Activated naive CD4-positive, alpha-beta T cell treated with anti-CD3 and anti-CD28 coated beads, Interleukin-2, amount 50 U/mL, for 16 hours (primary cell): ENCODE measurements at places on chromosomes 5 and 9.

GRCh38 chr5:32514806-32515205 is 70.3 kb upstream of the ZFR start:
- DNase-seq = no peak

- no peak for DNase-seq
Observed at GRCh38 chr5:169801324-169801777, 164.3 kb downstream of the DOCK2 start.

DNA sequence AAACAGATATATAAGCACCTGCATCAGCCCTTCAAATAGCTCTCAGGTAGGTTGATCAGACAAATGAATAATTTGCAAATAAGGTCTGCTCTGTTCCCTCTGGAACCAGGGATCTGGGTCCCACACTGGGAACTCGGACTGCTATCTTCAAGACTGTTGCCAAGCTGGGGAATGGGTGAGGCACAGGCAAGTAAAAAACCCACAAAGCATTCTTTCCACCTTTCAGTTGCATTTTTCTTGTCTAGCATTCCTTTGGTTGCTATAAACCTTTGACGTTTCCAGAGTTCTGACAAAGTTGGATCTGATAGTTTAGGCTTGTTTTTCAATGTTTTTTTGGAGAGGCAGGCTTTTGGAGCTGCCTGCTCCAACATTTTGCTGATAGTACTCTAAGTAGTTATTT is 20.1 kb downstream of the FBXL17 start:
- no peak for DNase-seq

GRCh38 chr9:123562844-123563346 is 206.9 kb downstream of the CRB2 start:
- DNase-seq = no peak

DNA sequence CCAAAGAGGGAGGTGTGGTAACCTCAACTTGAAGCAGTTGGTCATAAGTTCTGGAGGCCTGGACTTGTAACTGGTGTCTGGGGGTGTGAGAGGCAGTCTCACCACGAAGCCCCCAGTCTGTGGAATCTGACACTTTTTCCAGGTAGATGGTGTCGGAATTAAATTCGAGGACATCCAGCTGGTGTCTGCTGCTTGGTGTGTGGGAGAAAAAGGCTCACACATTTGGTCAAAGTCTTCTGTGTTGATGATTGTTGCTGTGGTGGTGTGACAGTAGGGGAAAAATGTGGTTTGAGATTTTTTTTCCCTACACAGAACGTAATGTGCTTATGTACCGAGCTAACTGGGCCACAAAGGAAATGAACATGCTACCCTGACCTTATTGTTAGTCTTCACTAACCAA is 251.9 kb downstream of the MAT2B start:
- no peak for DNase-seq

GRCh38 chr9:96376891-96377874 is 6.3 kb downstream of the SLC35D2 start:
- DNase-seq = no peak

- no peak for DNase-seq
Observed at GRCh38 chr5:168353216-168353957, 61.9 kb downstream of the WWC1 start.

DNA sequence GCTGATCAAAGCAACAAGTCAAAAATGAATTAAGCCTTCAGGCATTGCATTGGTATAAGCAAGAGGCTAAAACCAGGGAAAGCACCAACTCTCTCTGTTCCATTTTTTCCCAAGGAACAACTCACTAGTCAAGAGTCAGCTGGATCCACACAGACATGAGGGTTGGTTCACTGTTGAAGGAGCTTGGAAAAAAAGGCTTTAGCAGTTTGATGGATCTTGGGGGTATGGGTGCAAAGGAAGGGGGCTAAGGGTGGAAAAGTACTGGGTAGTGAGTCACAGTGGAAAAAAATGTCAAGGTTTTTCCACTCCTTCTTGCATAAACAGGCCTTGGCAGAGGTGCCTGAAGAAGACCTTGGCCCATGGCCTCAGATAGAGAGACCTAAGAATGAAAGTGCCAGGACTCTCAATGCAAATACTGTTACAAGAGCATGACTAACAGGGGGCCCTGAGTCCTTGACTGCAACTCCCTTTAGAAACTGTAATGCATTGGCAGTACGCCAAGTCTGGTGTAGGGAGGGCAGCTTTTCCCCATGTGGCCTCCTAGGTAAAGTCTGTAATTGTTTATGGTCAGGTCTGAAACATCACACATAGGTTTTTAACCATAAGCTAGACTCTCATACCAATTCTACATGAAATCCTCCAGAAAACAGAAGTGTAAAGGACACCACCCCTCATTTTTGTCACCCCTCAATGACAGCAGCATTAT is 23.7 kb downstream of the ACTL7A start:
- DNase-seq = peak; percentile 54

DNA sequence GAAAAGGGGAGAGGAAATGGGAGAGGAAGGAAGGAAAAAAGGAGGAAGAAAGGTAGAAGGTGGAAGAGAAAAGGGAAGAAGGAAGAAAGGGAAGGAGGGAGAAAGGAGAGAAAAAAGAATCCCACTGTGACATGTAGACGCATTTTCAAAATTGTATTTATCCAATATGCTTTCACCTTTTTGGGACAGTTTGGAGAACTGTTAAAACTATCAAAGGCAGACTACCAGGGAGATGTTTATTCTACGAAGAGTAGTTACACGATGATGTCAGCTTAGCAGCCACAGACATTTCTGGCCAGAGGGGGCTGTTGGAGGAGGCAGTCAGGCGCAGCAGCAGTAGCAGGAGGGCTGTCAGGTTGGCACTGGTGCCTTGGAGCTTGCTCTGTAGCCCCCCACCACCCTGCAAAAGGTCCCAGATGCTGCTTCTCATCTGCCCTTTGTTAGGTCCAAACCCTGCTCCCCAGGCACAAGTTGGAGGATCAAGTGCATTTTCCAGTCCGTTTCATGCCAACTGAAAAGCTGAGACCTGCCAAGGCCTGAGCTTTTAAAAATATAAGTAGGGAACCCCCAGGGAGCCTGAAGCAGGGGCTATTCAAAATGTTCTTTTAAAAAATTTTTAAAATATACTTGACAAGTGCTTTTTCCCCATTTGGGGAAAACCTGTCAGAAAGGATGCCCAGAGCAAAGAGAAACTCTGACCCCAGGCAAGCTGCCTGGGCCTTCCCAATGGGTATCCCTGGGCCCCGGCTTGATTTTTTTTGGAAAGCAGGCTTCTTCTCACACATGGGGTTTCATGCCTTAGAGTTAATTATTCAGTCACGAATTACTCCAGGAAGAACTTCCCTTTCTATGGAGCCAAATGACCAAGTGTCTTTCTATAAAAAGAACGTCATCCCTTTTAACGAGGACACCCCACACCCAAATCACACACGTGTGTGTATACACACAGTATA is 203.3 kb downstream of the SLIT3 start:
- no peak for DNase-seq

GRCh38 chr5:66862020-66862419 is 265.8 kb downstream of the MAST4 start:
- DNase-seq = no peak

DNA sequence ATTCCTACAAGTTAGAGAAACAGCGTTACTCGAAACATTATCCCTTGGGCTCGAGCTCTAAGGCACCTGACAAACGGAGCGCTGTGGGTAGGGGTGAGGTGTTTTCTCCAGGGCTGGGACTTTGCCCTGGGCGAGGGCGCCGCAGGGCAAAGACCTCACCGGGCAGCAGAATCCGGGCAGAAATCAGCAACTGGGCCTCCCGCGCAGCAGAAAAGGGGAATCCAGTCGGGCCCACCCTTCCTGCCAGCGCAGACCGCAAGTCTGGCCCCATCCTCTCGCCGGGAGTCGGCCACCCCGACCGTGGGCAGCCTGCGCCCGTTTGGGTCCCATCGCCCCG is 430 bp upstream of the MSH3 start:
- no peak for DNase-seq

DNA sequence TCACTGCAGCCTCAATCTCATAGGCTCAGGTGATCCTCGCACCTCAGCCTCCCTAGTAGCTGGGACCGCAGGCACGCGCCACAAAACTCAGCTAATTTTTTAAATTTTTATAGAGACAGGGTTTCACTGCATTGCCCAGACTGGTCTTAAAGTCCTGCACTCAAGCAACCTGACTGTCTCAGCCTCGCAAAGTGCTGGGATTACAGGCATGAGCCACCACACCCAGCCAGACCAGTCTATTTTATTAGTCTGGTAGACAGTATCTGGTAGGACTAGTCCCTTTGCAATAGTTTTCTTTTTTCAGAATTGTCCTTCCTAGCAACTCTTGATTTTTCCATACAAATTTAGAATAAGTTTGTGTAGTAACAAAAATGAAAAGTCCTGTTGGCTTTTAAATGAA is 14.1 kb upstream of the GPR150 start:
- no peak for DNase-seq

- DNase-seq = no peak
Observed at GRCh38 chr5:178323541-178323865, 90.9 kb upstream of the PHYKPL start.

DNA sequence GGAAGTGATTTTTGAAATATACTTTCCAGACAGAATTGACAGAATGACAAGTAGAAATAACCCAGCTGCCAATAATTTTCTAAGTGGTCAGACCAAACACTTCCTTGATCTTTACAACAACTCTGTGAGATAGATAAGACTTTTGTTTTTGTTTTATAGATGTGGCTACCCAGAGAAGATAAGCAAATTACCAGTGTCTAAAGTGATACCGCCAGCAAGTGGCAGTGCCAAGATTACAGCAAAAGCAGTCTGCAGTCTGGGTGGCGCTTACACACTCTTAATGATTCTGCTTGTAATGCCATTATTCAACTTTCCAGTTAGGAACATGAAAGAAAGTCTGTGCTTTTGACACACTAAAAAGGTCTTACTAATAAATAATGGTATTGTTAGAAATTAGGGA is 92.1 kb downstream of the HCN1 start:
- DNase-seq = no peak

- DNase-seq = no peak
Observed at GRCh38 chr5:17180330-17180843, 37.0 kb upstream of the BASP1 start.

DNA sequence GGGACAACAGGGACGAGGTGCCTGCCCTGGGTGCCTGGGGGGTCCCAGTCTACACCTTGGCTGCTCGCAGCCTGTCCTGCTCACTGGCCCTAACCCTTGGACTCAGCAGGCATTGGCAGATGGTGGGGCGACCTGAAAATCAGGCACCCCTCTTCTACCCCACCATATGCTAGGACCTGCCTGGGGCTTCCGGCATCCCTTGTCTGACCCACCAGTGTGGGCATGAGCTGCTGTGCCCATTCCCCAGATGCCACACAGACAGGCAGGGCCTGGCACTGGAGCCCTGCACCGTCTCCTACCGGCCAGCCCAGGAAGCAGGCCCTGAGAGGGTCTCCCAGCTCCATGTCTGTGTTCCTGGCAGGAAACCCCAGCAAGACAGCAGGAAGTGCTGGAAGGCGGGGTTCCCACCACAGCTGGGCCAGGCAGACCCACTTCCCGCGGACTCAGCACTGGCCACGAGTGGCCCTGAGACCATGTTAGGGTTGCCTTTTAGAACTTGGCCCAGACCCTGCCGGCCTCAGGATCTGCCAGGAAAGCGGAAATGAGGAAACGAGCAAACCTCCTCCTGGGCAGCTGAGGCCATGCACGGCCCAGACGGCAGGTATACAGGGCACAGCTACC is 3.1 kb downstream of the NINJ1 start:
- no peak for DNase-seq

DNA sequence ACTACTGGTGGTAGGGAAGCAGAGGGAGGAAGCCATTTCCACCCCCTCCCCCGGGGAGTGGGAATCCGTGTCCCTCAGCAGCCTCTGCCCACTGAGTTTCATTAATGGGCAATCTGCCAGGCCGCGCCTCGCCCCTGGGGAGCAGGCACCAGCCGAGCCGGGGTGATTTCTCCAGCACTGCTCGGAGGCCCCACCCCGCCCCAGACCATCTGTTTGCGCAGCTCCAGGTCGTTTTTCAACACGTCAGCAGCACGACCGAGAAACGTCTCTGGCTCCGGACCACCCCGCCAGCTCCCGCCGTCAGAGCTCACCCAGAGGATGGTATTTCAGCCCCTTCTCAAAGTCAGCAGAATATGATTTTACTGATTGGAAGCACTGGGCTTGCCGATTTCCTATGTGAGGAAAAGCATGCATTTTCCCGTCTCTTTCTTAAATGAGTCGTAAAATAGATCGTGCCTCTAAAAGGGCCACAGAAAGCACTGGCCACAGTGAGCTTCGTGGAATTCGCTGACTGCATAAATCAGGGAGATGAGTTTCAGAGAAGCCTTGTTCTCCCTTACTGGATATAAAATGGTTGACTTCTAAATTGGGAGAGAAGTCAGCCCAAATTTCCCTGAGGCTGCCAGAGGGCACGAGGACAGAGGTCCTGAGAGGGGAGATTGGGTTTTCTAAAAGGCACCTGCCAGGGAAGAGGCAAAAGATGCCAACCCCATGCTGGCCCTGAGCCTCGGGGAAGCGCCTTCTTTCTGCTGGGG is 47.0 kb downstream of the OLFM1 start:
- DNase-seq = no peak

- DNase-seq = no peak
Observed at GRCh38 chr9:77125665-77126064, 51.7 kb upstream of the VPS13A start.

GRCh38 chr9:113909421-113909820 is 33.3 kb downstream of the ZNF618 start:
- DNase-seq = no peak

DNA sequence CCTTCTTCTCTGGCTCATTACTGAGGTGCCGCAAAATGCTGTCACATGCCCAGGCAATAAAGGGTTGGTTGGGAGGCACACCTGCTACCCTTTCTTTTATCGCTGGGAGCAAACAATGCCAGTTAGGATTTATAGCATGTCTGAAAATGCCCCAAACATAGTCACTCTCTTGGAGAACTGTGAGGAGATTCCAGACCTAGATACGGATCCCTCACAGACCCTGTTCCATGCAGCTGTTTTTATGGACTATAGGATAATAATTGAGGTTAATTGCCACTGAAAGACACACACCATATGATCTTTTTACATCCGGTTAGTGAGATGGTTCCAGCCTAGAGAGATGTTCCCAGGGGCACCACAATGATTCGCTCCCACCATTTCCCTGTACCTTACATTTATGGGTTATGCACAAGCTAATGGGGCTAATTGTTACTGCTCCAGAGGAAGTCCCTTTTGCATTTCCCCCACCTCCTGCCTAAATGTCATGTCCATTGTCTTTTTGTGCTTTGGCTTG is 318.1 kb downstream of the PIK3R1 start:
- no peak for DNase-seq

DNA sequence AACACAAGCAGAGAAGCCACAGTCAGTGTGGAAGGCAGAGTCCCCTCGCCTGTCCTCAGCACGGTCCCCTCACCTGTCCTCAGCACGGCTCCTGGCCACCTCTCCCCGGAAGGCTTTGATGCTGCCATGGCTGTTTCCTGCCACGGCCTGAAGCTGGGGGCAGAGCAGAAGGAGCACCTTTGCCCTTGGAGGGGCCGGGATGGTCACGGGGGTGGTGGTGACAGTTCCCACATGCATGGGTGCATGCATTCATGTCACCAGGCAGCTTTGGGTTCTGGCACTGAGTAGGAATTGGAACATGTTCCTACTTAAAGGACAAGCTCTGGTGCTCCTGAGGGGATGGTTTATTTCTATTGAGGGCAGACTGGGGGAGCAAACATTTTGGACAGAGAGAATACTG is 57.8 kb upstream of the PHYKPL start:
- DNase-seq = no peak

- DNase-seq = no peak
Observed at GRCh38 chr9:121783521-121784507, 132.4 kb downstream of the DAB2IP start.
